Cardiac fibroblast (primary cell): ENCODE measurements at places on chromosomes 3 and 15.

DNA sequence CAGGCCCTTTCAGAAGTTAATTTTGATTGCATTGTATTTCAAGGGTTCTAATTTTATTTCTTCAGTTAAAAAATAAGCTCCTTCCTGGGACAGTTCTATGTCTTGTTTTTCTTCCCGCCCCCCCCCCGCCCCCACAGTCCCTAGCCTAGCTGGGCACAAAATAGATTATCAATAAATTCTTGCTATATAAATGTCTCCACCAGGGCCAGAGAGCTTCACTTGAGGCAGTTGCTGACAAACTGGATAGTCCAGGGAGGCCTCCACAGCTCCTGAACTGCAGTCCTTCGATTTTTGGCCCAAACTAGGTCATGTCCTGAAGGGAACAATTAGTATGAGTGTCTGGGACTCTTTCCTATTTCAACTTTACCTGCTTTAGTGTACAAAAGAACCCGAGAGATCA is 9.9 kb upstream of the CSPG5 start:
- no peak for DNase-seq

GRCh38 chr15:31402003-31402402 is 75.4 kb downstream of the KLF13 start:
- DNase-seq: no peak

GRCh38 chr3:136840252-136840651 is 21.3 kb downstream of the SLC35G2 start:
- DNase-seq: no peak

DNA sequence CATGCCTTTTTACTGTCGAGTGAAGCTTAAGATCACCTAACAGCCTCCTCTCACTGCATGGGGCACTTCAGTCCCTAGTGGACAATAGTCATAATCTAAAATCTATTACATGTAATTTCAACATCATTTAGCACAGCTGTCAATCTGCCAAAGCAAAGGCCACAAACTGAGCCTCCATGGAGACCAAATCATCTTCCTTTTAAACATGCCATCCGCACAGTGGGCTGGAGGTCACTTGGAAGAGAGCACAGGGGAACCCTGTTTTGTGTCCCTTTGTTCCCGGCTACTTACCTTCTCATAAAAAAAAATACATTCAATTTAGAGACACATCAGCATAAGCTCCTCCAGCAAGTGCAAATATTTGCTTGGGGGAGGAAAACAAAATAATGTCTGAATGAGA is 167.3 kb downstream of the SQOR start:
- DNase-seq: no peak

DNA sequence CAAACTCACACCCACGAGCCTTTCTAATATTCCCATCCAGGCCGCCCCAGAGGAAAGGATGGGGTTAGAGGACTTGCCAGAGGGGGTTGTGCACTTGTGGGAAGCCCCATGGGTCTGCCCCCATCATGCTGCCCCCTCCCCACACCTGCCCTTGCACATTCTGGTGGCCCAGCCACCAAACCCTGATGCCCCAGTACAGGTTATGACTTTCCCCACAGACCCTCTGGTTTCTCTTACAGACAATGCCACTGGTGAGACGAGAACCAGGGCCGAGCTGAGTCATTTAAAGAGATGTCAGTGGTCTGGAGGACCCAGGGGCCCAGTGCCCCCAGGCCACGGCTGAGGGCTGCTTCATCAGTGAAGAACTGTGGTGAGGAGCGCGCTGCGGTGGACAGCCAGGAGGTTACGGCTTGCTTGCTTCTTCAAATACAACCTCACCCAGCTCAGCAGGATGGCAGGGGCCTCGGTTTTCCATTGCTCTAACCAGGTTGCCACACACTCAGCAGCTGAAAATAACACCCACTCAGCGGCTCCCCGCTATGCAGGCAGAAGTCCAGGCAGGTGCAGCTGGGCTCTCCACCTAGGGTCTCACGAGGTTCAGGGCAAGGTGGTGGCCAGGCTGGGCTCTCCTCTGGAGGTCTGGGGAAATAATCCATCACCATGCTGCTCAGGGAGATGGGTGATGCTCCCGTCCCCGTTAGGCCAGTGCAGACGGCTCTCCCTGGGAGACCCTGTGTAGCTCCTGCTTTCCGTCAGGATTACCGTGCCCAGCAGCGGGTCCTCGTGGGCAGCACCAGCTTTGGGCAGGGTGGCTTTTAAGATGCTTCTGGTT is 13.8 kb upstream of the SNRPA1 start:
- DNase-seq: no peak
